ENCODE measurements at places on chromosomes 1 and 21.

- DNase-seq: no peak
Measured at GRCh38 chr1:203676455-203676854, 49.8 kb downstream of the ATP2B4 start.

DNA sequence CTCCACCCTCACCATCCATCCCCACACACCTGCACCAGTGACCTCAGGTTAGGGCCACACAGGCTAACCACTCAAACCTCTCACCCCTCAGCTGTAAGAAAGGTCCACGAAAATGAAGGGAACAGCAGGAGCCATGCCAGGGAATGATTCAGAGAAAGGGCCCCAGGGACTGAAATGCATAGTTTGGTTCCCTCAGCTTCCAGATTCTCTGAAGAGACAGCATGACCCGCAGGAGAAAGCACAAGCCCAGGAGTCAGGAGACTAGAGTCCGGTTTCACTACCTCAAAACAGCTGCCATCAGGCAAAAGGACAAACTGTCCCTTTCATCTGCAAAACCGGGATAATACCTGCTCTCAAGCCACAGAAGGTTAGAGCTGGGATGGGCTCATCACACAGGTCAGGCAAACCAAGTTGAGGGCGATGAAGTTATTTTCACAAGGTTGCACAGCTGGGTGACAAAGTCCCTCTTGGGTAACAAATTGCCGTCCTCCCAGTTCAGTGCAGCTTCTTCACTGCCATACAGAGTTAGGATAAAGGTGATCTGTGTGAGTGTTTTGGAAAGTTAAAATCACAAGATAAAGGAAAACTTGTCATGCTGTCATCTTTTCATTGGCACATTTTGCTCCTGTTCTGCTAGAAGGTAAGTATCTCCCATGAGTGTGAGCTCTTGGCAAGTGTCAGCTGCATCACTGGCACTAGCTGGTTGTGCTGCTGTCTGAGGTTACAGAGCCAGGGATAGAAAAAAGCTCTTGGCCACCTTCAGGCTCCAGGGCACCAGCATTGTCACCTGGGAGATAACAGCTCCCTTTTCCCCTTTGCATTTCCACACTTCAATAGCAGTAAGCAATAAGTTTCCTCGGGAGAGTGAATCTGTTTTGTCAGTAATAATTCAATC, 120.4 kb downstream of the KCNH1 start:
- DNase-seq: no peak

DNA sequence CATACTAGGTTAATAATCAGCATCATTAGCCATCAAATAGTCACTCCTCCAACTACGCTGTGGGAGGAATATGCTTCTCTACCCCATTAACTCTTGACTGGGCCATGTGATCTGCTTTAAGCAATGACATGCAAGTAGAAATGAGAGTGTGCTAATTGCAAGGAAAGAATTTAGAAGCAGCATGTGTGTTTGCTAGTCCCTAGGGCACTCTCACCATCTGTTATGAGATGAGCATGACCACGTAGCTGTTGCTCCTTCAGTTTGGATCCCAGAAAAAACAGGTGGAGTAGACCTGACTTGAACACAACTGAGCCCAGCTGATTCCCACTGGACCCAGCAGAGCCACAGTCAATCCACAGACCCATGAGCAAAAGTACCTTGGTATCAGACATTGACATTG, 19.7 kb upstream of the RGS7 start:
- no peak for DNase-seq

DNA sequence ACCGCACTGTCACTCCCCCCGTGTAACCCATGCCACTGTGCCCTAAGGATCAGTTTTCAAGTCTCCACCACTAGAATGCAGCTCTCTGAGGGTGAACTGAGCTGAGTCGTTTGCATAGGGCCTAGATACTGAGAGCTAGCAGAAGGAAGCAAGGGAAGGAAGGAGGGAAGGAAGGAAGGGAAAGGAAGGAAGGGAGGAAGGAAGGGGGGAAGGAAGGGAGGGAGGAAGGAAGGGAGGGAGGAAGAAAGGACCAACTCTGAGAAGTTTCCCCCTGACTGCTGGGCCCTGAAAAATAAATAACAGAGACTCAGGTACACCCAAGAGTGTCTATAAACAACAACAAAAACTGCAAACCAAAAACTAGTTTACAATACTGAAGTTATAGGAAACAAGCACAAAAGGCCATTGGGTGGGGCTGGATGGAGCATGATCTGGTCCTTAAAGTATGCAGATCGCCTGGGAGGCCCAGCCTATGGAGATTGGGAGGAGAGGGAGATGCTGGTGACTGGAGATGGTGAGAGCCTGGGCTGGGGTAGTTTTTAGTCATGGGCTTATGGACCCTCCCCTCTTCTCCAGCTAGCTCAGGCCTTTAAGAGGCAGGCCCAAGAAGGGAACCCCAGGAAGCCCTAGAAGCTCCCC, 1.7 kb upstream of the MRPS15 start:
- DNase-seq: no peak

GRCh38 chr1:196650403-196650802, 1.4 kb upstream of the CFH start:
- no peak for DNase-seq

DNA sequence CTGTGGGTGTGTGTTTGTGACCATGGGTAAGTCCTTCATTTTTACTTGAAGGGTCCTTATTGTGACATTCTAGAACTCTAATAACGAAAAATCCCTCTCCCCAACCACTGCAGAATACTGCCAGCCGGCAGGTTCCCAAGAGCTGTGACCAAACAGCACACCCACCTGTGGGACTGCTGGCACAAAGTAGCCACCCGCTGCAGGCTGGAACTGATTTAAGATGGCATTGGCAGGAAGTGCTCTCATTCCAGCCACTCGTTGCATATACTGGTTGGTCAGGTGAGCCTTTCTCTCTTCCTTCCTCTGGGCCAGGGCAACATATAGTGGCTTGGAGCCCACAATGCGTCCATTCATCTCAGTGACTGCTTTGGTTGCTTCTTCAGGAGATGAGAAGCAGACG, 11.6 kb downstream of the PABPC4 start:
- DNase-seq: no peak

DNA sequence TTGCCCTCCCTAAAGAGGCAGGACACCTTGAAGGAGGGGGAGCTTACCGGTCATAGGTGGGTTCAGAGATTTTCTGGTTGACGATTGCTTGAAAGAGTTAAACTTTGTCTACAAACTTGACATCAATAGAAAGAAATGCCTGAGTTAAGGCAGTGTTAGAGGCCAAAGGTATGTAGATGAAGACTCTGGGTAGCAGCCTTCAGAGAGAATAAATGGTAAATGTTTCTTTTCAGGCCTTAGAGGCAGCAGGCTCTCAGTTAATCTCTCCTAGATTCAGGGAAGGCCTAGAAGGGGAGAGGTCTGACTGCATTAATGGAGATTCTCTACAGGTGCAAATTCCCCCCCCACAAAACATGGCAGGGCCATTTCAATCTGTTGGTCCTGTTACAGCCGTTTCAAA, 27.7 kb downstream of the MX1 start:
- DNase-seq: no peak

- DNase-seq: no peak
Measured at GRCh38 chr1:33149453-33150190, 32.2 kb downstream of the TRIM62 start.

DNA sequence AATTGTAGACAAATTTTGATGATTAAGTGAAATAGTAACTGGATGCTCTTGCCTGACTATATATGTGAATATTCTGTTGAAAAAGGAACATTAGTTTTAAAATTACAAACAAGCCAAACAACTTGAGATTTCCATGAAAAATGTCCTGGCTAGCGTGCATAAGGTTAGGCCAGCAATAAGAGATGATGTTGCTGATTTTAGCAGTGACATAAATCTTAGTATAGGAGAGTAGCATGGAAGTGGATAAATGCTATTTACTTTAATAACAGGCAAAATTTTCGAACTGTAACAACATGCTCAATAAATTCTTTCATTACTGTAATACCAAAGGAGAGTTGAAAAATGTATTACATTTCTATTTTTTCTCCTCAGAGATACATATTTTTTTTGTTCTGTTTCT, 266.6 kb downstream of the LRRC7 start:
- DNase-seq: no peak

- no peak for DNase-seq
Measured at GRCh38 chr1:163399976-163400601, 78.3 kb downstream of the NUF2 start.

DNA sequence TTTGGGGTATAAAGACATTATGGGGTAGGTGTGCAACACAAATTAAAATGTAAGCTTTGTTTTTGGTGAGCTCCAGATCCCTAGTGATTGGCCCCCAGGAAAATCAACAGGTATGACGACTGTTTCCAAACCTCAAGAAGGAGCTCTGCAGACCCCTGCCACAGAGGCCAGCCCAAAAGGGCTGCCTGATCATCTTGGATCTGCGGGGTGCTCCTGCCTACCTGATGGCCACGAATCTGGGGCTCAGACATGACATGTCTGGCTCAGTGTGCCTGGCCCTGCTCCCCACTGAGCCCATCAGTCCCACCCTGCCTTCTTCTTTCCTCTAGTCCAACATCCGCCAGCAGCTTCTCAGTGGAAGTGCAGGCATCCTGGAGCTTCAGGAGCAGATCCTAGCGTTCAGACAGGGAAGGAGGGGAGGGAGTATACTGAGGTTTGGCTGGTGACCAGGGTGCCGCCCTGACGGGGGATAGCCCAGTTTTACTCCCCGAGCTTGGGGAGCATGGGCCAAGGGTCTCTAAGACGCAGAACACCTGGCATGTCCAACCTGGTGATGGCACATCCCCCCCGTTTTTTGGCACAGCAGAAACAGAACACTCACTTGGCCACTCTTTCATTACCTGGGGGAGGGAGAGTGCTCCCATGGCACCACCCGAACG, 31.8 kb downstream of the ZNF496 start:
- DNase-seq: no peak
